ENCODE measurements at places on chromosomes 16 and 17.

DNA sequence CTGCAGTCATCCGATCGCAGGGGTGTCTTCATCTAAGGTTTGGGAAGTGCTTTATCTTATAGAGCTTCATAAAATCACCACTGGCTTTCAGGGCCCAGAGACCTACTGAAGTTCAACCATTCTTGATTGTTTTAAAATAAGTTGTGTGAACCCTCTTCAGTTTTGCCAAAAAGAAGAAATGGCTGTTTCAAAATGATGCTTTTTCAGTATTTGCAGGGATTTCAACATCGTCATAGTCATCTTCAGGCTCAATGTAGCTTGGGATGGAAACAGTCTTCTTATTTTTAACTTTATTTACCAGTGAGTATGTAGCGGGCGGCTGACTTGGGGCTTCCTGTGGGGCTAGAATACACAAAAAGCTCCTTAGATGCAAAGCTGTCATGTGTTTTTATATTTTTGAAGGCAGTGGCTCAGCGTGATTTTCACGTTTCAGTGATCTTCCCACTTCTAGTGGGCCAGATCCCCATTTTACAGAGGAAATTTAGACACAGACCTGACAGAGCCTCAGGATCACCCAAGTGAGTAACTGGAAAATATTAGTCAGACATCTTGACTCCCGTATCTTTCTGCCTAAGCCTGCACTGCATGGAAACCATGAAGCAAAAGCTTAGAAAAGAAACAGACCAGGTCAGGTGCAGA lies 19.1 kb upstream of the ZNF594 start:
- no peak for DNase-seq

DNA sequence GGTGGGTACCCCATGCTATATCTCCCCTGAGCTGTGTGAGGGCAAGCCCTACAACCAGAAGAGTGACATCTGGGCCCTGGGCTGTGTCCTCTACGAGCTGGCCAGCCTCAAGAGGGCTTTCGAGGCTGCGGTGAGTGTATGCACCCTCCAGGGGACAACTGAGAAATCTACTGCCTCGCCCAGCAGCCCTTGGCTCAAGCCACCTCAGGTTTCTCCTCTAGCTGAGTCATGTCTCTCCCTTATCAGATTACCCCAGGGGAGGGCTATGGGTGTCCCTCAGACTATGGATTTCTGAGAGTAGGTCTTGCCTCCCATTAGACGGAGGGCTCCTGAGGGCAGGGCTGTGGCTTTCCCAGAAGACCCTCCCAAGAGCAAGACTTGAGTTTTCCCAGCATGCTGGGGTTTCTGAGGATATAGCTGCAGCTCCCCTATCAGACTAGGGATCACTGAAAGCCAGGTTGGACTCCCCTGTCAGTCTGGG lies 6.7 kb downstream of the NEK8 start:
- DNase-seq: no peak

DNA sequence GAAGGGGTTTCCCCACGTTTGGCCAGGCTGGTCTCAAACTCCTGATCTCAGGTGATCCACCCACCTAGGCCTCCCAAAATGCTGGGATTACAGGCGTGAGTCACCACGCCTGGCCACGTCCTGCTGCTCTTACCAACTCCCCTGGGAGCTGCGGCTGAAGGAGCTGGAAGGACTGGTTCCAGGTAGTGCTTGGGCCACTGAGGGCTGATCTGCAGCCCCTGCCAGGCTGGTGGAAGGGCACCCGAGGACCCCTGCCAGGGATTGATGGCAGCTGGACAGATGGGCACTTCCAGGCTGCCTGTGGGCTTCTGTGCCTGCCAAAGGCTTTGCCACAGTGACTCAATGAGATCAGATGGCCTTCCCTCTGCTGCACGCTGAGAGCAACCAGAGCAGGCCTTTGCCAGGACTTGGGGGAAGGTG lies 2.3 kb downstream of the OXLD1 start:
- DNase-seq: no peak

DNA sequence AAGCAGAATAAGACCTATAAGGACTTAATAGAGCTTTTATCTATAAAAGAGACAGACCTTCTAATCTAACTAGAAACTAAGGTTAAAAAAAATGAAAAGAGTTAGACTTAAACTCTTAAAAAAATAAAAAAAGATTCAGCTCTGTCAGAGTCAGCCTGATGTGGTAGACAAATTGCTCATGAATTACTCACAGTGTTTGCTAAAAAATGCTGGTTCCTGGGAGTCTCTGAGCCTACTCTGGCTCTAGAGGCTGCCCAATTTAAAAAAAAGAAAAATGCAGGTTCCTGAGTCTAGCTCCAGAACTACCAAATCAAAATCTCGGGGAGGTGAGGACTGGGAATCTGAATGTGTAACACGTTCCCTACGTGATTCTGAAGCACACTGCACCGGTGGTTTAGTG lies 18.1 kb downstream of the SOST start:
- DNase-seq: no peak

GRCh38 chr16:1278477-1278876 lies 22.6 kb downstream of the TPSD1 start:
- DNase-seq: no peak

DNA sequence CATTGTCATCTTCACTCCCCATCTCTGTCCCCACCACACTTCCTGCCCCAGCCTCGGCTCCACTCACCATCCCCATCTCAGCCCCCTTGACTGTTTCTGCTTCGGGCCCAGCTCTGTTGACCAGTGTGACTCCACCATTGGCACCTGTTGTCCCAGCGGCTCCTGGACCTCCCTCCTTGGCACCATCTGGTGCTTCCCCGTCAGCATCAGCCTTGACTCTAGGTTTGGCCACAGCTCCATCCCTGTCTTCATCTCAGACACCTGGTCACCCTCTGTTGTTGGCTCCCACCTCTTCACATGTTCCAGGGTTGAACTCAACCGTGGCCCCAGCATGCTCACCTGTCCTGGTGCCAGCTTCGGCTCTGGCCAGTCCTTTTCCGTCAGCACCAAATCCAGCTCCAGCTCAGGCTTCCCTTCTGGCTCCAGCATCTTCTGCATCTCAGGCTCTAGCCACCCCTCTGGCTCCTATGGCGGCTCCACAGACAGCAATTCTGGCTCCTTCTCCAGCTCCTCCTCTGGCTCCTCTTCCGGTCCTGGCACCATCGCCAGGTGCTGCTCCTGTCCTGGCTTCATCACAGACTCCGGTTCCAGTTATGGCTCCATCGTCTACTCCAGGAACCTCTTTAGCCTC lies 24.4 kb upstream of the PHKG2 start:
- no peak for DNase-seq

GRCh38 chr16:86126891-86127290 lies 227.9 kb downstream of the IRF8 start:
- DNase-seq: no peak

- DNase-seq: no peak
Observed at GRCh38 chr17:56290101-56290801, 137.0 kb downstream of the ANKFN1 start.

DNA sequence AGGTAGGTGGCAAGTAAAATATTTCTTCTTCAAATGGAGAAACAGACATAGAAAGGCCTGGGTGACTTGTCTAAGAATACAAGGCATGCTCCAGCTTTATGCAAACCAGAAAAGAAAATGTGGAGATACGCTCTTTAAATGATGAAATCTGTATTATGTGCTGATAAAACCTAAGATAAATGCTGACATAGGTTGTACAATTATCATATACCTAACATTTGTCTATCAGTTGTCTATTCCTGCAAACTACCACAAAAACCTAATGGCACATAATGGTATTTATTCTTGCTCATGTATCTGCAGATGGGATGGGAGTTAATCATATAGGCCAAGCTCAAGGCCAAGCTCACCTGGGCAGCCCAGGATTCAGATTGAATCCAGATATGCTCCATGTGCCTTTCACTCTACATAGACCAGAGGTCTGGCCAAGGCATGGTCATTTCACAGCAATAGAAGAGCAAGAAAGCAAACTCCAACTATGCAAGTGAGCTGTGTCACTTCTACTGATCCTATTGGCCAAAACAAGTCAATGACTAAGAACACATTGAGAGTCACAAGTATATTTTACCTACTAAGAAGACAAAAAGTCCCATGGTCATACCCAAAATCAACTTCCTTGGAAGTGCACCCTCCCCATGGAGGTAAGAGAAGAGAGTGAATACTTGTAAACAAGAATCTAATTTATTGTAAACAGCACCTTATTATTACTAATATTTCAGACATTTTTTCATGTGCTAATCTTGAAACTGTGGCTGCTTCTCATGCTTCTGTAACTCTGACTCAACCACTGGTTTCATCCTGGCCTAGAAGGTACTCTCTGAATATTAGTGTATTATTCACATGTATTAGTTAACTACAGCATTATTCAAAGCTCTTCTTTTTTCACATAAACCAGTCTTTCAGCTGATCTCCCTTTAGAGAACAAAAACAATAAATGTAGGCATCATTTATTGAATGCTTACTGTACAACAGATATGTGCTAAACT lies 270.7 kb upstream of the SOX9 start:
- no peak for DNase-seq

- DNase-seq: no peak
Observed at GRCh38 chr16:68446681-68447652, 1.3 kb downstream of the SMPD3 start.

GRCh38 chr17:41563607-41564170 lies 8.2 kb downstream of the KRT9 start:
- DNase-seq: no peak

DNA sequence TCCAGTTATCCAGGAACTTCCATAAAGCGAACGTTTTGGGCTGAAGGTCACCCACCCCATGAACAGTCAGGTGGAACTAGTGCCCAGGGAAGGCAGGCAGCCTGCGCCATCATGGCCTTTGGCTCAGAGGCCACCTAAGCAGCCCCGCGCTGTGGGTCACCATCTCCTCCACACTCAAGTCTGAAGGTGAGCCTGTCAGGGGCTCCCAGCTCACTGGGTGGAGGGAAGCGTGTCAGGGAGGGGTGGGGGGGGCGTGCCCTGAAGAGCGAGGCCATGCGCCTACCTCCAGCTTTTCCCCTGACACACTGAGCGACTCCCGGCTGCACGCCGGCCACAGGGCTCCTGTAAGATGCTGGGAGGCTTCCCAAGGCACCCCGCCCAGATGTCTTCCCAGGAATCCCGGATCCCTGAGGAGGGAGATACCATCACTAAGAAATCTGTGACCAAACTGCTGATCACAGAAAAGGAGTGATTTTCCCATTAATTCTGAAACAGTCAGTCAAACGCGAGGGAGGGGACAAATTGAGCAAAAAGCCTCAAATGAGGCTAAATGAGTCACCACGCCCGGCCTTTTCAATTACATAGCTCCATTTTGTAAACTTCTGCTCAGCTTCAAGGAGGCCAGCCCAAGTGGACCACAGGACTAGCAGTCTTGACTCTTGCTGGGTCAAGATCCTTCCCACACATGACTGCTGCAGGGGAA lies 26.5 kb upstream of the SLC25A19 start:
- no peak for DNase-seq

All from hepatocyte (in vitro differentiated cells).